ENCODE measurements at places on chromosomes 13 and 19. TPM values are rescaled to one million over a fixed set of nuclear protein-coding genes. Genes with fewer than 3 reads are reported as not detected.
A peak's percentile ranks its signal among the peaks of the same experiment; 100 is the strongest.

Gene CCNA1
- 2.3 TPM for total RNA-seq

Gene EEF1AKMT1
- 13.5 TPM for total RNA-seq

Gene ZNF837
- total RNA-seq: 2.3 TPM

Gene PRR36
- total RNA-seq: not detected

Gene C19orf73
- 3.8 TPM for total RNA-seq

Gene C5AR1
- 7.5 TPM for total RNA-seq

Gene FGF9
- total RNA-seq: 1.2 TPM

Gene CTU1
- 9.2 TPM for total RNA-seq

DNA sequence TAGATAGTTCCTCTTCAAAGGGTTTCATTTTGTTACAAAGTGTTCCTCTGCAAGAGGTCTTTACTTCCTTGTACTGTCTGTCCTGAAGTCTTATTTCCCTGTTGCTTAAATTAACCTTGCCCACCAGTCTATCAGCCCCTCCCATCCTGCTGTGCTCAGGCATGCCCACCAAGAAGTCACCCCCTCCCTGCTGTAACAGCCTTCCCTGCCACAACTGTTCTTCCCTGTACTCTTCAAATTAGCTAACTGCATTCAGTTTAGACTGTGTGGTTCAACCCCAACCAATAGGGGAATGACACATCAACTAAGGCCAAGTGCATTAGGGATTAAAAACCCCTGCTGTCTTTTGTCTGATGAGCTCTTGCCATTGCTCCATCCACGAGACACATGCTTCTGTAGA is 34.4 kb upstream of the ZNF562 start:
- no peaks in the 10 kb centered on the region for H3K27me3 ChIP-seq
- no peak overlapping the region for H3K27ac ChIP-seq
- no peak overlapping the region for H3K4me3 ChIP-seq
- no peaks in the 10 kb centered on the region for H3K36me3 ChIP-seq
- no peak for DNase-seq

- DNase-seq: no peak
- no peak overlapping the region for H3K27ac ChIP-seq
- no peak overlapping the region for H3K4me3 ChIP-seq
- no peaks in the 10 kb centered on the region for H3K36me3 ChIP-seq
- H3K27me3 ChIP-seq: no peaks in the 10 kb centered on the region
Observed at GRCh38 chr13:25432691-25433090, 60.9 kb downstream of the ATP8A2 start.

- no peak overlapping the region for H3K4me3 ChIP-seq
- no peak overlapping the region for H3K27ac ChIP-seq
- no peak for DNase-seq
- H3K27me3 ChIP-seq: no peaks in the 10 kb centered on the region
- H3K36me3 ChIP-seq: no peaks in the 10 kb centered on the region
- no peaks in the 10 kb centered on the region for H3K4me1 ChIP-seq
Observed at GRCh38 chr13:112822851-112823250, 133.0 kb downstream of the ATP11A start.

DNA sequence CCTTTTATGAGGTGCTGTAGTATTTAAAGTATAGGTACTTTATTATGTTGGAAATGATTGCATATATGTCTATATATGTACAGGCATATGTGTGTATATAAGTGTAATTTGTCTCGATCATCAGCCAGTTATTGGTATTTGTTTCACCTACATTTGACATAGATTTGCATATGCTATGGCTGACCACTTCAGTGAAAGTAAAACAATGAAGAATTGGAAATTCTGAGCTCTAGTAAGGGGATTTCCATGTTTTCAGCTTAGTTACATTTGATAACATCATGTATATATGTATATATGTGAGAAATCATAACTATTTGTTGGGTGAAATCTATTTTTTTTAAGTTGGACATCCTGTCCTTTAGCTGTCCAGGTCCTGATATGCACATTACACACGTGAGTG is 1303.9 kb downstream of the EFNB2 start:
- H3K36me3 ChIP-seq: no peaks in the 10 kb centered on the region
- no peak overlapping the region for H3K4me3 ChIP-seq
- DNase-seq: no peak

- H3K27ac ChIP-seq: peak overlapping the region; percentile 28
- no peak for DNase-seq
- H3K4me3 ChIP-seq: no peak overlapping the region
Observed at GRCh38 chr13:99045396-99045795, 67.5 kb upstream of the DOCK9 start.

DNA sequence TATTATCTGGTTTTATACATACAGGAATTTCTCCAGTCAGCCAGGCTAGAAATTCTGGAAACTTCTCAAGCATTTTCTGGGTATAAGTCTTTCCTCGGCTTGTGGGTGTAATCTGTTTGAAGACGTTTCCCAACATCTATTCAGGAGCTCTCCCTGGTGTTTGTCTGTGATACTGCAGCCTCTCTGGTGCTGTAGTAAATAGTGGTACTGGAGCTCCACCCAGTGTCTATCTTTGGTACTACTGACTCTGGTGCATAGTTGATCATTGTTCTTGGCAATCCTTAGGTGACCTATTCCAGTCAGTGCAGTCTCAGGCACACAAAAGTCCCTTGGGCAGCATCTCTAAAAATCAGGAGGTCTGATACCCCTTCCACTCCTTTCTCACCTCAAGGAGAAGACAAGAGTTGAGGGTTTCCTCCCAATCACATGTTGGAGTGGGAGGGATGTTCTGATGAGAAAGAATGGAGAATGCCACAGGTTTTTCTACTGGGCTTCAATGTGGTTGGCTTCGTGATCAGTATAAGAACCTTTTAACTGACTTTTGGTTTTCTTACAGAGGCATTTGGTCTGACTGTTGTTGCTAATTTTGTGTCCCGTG is 115.5 kb downstream of the CYSLTR2 start:
- no peaks in the 10 kb centered on the region for H3K27me3 ChIP-seq
- no peaks in the 10 kb centered on the region for H3K4me1 ChIP-seq
- H3K36me3 ChIP-seq: no peaks in the 10 kb centered on the region

GRCh38 chr13:41407380-41407779 is 50.0 kb upstream of the RGCC start:
- H3K27me3 ChIP-seq: no peaks in the 10 kb centered on the region
- no peaks in the 10 kb centered on the region for H3K36me3 ChIP-seq
- no peak overlapping the region for H3K4me3 ChIP-seq

GRCh38 chr13:78228940-78229339 is 310.3 kb upstream of the EDNRB start:
- no peak for DNase-seq
- H3K27ac ChIP-seq: no peak overlapping the region
- no peaks in the 10 kb centered on the region for H3K4me1 ChIP-seq
- H3K4me3 ChIP-seq: no peak overlapping the region
- no peaks in the 10 kb centered on the region for H3K27me3 ChIP-seq

DNA sequence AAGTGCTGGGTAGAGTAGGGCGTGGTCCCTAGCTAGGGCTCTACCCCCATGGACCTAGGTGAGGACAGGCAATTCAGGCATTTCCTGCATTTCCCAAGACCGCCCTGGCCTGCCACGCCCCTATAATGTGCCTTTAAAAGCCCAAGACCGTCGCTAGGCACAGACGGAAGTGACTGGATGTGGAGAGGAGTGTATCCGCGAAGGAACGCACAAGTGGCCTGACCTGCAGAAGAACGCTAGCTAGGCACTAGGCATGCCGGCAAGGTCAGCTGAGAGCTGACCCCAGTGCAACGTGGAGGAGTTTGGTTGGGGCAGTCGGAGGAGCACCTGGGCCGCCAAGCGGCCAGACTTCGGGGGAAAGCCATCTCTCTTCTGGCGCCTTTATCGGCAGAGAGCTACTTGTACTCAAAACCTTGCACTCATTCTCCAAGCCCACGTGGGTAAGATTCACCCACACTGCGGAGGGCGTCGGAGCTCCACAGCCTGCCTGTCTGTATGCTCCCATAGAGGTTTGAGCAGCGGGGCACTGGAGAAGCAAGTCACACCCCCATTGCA is 370.0 kb downstream of the FGF9 start:
- no peaks in the 10 kb centered on the region for H3K27me3 ChIP-seq
- H3K36me3 ChIP-seq: no peaks in the 10 kb centered on the region
- no peak overlapping the region for H3K27ac ChIP-seq
- no peak overlapping the region for H3K4me3 ChIP-seq
- no peaks in the 10 kb centered on the region for H3K4me1 ChIP-seq

GRCh38 chr13:101690871-101691270 is 238.4 kb downstream of the ITGBL1 start:
- H3K4me3 ChIP-seq: no peak overlapping the region
- no peaks in the 10 kb centered on the region for H3K36me3 ChIP-seq
- no peak for DNase-seq
- no peaks in the 10 kb centered on the region for H3K27me3 ChIP-seq
- H3K27ac ChIP-seq: no peak overlapping the region

DNA sequence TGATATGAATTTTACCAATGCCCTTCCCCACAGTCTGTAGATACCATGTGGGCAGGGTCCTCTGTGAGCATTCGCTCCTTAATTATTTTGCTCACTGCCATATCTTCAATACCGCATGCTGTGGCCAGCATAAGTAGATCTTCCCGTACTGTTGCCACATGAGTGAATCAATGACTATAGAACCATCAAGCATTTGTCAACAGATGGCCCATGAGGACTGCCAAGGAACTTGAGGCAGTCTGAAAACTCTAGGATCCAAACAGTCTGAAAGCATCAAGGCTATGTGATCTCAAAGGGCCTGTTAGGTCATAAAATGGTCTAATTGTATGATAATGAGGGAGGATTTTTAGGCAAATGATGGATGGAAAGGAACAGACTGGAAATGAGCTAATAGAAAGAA is 27.4 kb upstream of the GPR12 start:
- H3K36me3 ChIP-seq: no peaks in the 10 kb centered on the region
- H3K4me3 ChIP-seq: no peak overlapping the region
- no peaks in the 10 kb centered on the region for H3K4me1 ChIP-seq
- no peak for DNase-seq

DNA sequence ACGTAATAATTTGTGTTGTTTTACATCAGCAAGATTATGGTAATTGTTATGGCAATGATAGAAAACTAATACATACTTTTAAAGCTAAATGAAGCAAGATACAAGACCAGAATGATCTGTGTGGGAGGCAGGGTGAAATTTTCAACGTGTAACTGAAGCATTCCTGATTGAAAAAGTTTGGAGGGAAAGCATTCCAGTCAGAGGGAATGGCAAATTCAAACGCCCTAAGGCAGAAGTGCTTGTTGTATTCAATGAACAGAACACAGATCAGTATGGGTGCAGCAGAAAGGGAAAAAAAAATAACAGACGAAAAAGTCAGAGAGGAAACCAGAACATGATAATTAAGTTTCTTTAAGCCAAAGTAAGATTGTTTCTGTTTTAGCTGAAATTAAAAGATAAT is 928.5 kb upstream of the SLITRK1 start:
- no peak for DNase-seq
- no peaks in the 10 kb centered on the region for H3K4me1 ChIP-seq
- H3K4me3 ChIP-seq: no peak overlapping the region

GRCh38 chr13:36685927-36686326 is 12.1 kb downstream of the SERTM1 start:
- no peaks in the 10 kb centered on the region for H3K27me3 ChIP-seq
- no peak overlapping the region for H3K27ac ChIP-seq
- H3K4me3 ChIP-seq: no peak overlapping the region
- H3K4me1 ChIP-seq: no peaks in the 10 kb centered on the region
- H3K36me3 ChIP-seq: no peaks in the 10 kb centered on the region

DNA sequence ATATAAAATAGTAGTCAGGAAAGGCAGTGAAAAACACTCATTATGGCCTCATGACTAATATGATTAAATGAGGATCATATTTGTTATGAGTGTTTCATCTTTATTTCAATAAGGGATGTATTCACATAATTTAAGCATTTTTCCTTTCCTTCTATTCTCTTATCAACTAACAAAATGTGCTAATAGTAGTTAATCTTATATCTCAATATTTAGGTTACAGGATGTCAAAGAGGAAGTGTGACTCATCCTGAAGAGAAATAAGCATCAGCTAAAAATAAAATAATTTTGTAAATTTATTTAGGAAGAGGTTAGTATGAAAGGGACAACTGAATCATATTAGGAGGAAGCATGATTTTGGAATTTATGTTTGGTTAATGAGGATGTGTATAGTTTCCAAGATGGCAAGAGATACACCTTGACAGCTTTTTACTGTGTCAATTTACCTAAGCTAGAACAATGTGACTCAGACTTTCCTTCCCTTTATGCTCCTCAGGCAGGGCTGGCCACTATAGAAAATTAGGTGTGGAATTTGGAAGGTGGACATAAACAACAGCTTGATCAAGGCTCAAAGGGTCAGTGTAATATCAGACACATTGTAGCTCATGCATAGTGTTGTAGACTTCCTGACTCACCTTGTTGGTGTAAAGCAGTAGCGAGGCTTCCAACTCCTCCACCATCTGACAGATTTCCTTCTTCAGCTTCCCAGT is 172.7 kb downstream of the SLITRK1 start:
- H3K4me1 ChIP-seq: no peaks in the 10 kb centered on the region
- no peak overlapping the region for H3K4me3 ChIP-seq
- peaks cover 5% of the 10 kb centered on the region for H3K36me3 ChIP-seq
- no peak for DNase-seq
- no peak overlapping the region for H3K27ac ChIP-seq

GRCh38 chr13:110179116-110179856 is 127.7 kb downstream of the COL4A1 start:
- no peaks in the 10 kb centered on the region for H3K27me3 ChIP-seq
- no peak for DNase-seq
- H3K36me3 ChIP-seq: peaks cover under 1% of the 10 kb centered on the region
- no peak overlapping the region for H3K4me3 ChIP-seq

DNA sequence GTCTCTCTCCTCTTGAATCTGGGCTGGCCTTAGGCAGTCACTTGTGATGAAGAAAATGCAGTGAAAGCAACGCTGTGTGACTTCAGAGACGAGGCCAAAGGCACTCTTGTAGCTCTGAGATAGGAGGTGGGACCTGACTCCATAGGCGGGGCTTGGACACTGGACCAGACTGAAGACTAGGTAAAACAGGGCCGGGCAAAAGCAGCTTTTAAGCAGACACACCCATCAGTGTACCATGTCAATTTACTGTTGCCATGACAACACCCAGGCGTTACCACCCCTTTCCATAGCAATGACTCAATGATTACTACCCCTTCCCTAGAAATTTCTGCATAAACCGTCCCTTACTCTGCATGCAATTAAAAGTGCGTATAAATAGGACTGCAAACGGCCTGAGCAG is 6.6 kb upstream of the EID2 start:
- H3K27me3 ChIP-seq: no peaks in the 10 kb centered on the region
- H3K27ac ChIP-seq: no peak overlapping the region
- no peak overlapping the region for H3K4me3 ChIP-seq
- DNase-seq: no peak

DNA sequence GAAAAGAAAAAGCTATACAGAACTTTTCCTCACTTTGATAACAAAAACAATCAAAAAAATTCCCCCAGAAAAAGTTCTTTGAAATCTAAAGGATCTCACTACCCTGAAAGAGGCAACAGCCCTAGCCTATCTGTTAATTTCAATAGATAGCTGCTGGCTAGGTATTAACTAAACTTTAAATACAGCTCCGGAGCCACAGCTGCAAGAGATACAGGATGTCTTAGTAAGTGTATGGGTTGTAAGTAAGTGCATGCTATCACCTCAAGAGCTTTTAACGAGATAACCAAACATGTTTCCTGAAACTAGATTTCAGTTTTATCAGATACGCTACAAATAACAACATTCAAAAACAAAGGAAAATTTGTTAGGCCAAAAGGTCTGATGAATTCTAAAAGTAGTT is 148.4 kb downstream of the KLF12 start:
- no peaks in the 10 kb centered on the region for H3K4me1 ChIP-seq
- H3K36me3 ChIP-seq: no peaks in the 10 kb centered on the region
- no peak for DNase-seq

GRCh38 chr13:24511019-24511815 is 1.4 kb downstream of the PARP4 start:
- peak overlapping the region; percentile 93 for H3K27ac ChIP-seq
- peak overlapping the region; percentile 78 for H3K4me3 ChIP-seq
- H3K36me3 ChIP-seq: no peaks in the 10 kb centered on the region
- DNase-seq: no peak

All from breast epithelium (tissue), 4 donors.